Activated CD4-positive, alpha-beta memory T cell treated with anti-CD3 and anti-CD28 coated beads, Interleukin-2, amount 10 ng/mL, durations not matched to agents 7 days and 5 days (primary cell): ENCODE measurements at places on chromosomes 12 and 14. TPM values are rescaled to one million over a fixed set of nuclear protein-coding genes. Genes with fewer than 3 reads are reported as not detected.

Gene ANKS1B
- total RNA-seq: 1.3 TPM

Gene KRT71
- total RNA-seq: not detected

Gene RIMBP2
- total RNA-seq: not detected

Gene DLGAP5
- total RNA-seq: 95.8 TPM

DNA sequence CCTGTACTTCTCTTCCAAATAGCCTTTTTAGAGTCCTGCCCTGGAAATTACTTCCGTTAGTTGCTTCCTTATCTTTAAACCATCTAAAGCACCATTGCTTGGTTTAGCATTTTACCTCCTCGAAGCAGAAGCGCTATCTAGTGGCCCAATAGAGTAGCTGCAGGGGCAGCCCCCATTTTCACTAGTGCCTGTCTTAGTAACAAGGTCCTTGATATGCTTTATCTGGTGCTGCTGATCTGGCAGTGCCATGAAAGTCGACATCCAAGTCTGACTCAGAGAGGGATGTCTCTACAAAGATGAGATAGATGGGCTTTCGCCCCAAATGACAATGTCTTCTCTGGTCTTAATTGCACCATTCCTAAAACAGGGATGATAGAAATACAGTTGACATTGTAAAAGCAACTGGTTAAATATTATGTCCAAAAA, 25.0 kb upstream of the CIT start:
- DNase-seq: peak; percentile 80

DNA sequence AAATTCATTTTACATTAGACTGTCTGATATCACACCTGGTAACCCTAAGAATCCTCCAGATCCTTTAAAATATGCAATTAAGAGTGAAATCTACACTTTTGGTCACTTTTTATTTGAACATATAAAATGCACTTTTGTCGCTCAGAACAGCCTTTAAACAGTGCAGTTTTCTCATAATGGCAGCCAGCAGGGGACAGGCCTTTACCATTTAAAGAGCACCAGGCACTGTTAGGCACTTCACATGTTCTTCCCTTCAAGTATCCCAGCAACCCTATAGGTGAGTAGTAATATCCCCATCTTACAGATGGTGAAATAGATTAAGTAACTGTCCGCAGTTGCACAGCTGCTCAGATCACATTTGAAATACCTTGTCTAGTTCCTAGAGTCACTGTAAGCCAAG, 11.3 kb upstream of the SAMD4A start:
- no peak for DNase-seq

DNA sequence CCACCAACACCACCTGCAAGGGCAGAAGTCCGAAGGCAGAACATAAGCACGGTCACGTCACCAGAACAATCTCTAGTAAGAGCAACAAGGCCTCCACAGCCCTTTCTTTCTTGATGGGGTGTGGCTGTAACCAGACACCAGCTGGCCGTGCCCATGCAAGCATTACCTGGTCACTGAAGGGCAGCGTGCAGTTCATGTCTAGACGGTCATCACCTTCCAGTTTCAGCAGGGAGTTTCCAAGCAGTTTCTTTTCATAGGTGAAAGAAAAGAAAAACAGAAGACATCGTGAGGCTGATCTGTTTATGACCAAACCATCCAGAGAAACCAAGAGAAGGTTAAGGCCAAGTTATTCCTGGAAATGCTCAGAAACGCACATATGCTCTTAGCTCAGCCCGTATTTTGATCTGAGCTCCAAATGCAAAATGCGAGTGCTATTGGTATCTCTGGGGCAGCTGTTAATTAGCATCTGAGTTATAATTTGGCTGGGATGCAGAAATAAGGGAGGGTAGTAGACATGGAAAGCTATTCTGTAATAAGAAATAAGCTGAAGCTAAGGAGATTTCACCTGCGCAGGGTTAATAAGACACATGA, 42.5 kb downstream of the PRKAB1 start:
- DNase-seq: no peak

DNA sequence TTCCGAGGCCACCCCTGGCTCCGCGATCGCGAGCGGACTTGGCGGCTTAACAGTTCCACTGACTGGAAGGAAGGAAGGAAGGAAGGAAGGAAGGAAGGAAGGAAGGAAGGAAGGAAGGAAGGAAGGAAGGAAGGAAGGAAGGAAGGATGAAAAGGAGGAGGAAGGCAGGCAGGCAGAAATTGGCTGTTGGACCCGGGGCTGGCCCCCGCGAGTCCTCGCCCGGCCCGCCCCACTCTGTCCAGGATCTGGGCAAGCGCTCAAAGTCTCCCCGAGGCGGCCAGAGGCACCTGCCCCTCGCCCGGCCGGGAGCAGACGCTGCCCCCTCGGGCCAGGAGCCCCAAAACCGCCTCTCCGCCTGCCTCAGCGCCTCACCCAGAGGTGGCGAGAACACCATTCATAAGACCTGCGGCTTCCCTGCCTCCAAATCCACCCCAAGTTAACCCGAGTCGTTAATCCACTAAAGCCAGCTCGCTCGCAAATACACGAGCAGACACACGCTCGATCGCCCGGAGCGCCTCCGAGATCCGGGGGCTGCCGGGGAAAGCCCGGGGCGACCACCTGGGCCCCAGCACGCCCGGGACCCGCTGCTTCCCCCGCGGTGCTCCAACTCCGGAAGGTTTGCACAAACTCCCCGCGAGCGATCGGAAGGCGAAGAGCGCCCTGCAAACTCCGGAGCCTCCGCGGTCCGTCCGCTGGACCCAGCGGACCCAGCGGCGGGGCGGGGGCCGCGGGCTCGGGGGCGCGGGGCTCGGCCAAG, 844 bp downstream of the DPF3 start:
- peak; percentile 43 for DNase-seq

DNA sequence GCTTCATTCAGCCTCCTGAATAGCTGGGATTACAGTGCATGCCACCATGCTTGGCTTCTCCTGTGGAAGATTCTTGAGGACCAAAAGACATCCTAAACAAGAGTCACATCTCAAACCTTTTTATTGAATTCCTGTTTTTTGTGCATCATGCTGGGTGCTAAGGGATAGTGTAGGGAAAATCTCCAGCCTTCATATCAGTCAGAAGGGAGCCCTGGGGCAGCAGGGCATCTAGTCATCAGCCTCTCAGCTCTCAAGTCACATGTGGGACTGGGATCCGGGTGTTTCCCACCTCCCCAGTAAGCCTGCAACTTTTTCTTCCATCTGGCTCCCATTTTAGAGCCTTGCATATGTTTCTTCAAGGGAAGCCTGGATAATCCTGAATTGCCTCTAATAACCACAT, 25.1 kb upstream of the OASL start:
- DNase-seq: no peak

DNA sequence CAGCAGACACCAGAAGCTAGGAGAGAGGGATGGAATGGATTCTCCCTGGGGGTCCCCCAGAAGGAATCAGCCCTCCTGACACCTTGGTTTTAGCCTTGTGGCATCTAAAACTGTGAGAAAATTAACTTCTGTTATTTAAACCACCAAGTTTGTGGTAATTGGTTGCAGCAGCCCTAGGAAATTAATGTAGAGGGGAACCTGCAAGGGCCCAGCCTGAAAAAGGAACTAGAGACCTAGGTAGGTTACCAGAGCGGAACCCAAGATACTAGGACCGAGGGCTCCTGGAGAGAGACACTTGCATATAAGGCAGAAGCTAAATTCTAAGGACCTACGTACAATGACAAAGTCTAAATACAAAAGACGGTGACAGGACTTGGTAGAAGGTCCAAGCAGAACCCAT, 8.1 kb upstream of the DENND5B start:
- DNase-seq: no peak

- DNase-seq: no peak
Observed at GRCh38 chr12:9344541-9344940, 136.3 kb upstream of the PZP start.

- DNase-seq: peak; percentile 65
Observed at GRCh38 chr12:48917857-48918537, 7.3 kb downstream of the FKBP11 start.

DNA sequence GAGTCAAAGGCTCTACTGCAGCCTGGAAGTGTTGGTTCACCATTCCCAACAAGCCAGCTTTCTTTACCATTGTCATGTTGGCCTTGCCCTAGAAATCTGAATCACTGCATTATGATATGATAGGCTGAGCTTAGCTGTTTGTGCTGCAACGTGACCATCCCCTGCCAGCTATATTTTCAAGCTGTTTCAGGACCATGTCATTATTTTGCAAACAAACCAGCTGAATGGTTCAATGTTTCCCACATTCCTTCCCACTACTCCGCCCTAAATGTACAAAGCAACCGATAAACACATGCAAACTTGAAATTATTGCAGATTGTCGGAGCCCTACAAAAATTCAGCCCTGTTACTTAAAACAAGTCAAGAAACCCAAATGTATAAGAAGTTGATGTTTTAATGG, 136.1 kb downstream of the KICS2 start:
- DNase-seq: no peak

DNA sequence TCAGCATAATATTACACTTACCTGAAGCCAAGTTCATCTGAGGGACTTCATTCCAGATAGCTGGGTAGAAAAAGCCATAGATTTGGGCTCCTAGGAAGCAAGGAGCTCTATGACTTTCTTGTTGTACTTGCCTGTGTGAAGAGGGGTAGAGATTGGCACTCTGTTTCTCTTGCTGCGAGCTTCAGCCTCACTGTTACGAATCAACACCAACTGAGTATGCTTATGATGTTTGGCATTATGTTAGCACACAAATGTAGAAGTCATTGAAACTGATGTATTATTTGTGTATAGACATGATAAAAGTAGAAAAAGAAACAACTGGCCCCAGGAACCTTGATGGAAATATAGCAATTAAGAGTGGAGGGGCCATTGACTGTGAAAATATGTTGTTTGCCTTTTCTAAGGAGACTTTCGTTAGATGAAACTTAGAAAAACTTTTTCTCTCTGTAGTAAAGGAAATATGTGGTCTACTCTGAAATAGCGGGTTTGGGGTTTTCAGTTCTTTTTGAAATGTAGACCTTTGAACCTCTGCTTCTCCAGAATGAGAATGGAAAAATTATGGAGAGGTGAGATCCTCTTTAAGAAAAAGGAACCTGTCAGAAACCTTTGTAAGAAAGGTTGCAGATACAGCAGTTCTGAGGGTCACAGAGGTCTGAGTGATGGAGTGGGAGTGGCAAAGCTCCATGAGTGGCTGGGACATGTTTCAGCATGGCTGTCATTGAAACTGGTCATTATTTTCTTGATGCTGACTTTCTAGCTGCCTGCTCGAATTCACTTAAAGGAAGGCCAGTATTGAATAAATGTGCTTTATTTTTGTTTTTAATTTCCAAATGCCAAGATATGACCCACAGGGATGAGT, 159.9 kb downstream of the GCH1 start:
- no peak for DNase-seq
